Left cardiac atrium (tissue), 4 donors: ENCODE measurements at places on chromosomes 4 and X.
A peak's percentile ranks its signal among the peaks of the same experiment; 100 is the strongest.

DNA sequence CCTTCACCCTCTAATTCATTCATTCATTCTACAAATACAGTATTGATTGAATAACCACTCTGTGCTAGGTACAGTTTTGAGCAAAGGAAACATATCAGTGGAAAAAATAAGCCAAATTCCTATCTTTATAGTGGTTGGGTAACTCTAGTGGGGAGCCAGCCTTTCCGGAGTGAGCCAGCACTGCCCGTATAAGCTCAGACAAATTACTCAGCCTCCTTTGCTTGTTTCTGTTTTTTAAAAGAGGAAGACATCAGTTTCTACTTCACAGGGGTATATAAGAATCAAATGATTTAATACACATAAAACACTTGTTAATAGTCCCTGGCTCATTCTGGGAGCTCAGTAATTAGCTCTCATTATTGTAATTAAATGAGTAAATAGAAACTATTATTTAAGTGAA, 238.2 kb upstream of the MAD2L1 start:
- no peak for DNase-seq

- DNase-seq: no peak
These were observed 100.8 kb upstream of the PLS3 start for GRCh38 chrX:115459883-115460880.

DNA sequence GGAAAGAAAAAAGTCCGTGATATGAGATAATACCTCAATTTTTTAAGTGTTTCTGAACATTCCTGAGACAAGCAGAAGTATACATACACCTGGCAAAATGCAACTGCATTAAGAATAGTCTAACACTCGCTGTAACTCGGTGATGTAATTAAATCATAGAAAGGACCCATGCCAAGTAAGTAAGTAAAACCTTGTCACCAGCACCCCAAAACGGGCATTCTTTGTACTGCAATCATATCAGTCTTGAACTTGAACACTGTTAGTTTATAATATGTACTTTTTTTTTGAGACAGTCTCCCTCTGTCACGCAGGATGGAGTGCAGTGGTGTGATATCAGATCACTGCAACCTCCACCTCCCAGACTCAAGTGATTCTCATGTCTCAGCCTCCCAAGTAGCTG, 47.4 kb downstream of the SMIM14 start:
- no peak for DNase-seq

DNA sequence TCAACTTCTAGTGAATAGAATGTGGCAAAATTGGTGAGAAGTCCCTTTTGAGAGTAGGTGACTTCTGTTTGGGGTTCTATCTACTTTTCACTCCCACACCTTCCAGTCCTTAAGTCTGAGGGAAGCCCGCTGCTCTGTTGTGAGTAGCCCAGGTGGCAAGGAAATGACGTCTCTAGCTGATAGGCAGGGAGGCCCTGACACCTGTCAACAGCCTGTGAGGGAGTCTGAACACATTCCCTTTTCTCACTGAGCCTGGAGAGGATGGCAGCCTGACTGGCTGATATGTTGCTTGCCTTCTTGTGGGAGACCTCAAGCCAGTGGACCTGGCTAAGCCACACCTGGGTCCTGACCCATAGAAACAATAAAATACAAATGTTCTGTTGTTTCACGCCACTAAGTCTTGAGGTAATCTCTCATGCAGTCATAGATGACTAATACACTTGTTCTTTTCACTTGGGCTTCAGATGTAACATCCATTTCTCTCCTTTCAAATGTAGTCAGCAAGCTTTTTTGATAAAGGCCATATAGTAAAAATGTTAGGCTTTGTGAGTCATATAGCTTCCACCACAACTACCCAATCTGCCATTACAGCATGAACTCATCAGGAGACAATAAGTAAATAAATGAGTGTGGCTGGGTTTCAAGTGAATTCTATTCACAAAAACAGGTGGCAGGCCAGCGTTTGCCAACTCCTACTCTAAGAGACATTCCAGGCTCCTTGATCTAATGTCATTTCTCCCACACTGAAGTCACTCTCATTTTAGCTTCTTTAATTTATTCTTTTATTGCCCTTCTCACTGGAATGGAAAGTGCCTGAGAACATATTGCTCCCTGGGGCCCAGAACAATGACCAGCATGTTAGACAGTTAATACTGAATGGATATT, 265.1 kb upstream of the MAD2L1 start:
- DNase-seq: no peak

DNA sequence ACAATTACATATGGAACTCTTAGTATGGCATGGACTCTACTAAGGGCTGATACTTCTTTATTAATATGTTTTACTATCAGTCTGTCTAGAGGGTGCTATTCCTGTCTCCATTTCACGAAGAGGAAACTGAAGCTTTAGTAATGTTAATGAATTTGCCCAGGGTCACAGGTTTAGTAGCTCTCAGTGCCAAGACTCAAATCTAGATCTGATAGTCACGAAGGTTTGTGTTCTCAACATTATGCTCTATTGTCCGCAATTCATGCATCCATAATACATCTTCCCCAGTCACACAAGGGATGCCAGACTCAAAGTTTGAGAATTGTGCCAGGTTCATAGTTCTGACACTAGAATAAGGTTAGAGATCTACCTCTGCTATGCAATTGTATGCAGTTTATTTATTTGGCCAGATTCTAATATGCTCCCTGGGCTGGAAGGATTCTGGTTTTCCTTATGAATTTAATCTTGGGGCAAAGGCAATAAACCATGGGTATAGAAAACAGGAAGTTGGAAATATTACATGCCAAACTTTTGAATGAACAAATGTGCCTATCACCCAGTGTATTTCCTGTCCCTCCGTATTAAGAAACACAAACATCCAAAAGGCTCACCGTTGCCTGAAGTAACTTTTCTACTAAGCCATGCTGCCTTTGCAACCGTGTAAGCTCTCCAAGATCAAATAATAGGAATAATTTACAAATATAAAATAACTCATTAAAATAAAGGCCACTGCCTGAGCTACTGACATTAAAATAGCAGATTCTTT, 478.5 kb downstream of the INPP4B start:
- no peak for DNase-seq

DNA sequence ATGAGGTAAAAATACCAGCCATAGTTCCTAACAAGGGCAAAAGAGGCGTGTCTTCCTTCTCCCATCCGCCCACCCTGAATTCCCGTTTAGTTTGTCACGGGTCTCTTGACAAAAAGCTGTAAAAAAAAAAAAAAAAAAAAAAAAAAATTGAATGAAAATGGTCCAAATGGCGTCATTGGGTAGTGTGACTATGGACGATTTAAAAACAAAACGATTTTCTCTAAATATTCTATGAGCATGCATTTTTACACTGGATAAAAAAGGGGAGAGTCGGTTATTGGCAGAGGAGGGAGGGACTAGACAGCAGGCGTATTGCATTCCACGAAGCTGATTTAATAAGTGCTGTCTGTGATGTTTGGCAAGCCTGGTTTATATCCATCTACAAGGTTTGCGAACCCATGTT, at the start of gene FAM133A:
TSS of gene FAM133A (plus strand) at position 338 of the 403 bp plus-strand sequence. CDS start 35,214 bp downstream, outside the sequence.
- DNase-seq: no peak

DNA sequence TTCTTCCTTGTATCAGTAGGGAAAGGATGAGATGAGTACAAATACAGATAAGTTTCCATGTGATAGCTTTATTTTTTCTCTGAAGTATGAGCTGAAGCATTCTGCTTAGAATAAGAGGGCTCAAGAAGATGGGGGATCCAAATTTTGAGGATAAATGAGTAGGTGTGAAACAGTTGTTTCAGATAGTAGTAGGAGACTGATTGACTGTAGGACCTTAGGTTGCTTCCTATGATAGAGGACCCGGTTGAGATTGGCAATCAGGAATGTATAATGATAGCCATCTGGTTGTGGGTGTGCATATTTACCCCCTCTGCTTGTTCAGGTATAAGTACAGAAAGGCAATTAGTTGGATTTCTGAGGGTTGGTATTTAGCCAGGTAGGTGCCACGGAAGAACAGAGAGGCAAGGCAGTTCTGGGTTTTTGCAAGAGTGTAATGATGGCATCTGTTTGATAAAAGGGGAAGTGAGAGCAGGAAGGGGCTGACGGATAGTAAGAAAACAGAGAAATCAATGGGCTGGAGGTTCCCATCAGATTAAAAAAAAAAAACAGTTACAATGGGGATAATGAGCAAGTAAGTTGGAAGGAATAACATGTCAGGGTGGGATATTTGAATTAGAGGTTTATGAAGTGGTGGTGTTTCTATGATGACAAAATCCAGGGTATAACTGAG, 13.7 kb downstream of the OCRL start:
- no peak for DNase-seq

GRCh38 chrX:4320436-4320947, 607.0 kb upstream of the PRKX start:
- DNase-seq: no peak

DNA sequence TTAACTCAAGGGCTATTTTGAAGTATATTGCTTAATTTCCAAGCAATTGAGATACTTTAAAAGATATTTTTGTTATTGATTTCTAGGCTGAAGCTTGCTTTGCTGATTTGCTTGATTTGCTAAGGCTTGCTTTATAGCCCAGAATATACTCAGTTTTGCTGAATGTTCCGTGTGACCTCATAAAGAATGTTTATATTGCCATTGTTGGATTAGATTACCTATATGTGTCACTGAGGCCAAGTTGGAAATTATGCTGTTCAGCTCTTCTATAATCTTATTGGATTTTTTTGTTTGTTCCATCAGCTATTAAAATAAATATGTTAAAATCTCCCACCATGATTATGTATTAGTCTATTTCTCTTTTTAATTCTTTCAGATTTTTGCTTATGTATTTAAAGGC, 13.0 kb downstream of the TBC1D19 start:
- DNase-seq: no peak

- DNase-seq: no peak
These were observed 306.5 kb downstream of the PRDM5 start for GRCh38 chr4:120616041-120616440.

DNA sequence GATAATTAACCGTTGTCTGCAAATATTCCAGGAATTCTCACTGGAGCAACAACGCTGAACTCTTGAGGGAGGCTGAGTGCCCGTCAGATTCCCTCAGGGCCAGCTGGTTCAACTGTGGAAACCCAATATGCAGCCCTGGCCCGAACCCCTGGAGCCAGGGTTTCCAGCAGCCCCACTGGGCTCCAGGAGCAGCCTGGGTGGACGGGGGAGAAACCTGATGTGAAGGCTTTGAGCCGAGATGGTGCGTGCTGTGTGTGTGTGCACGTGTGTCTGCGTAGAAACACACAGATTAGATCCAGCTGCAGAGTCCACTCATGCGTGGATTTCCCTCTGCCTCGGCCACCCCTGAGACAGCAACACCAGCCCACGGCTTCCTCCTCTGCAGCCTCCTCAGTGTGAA, 19.4 kb upstream of the SLC25A6 start:
- no peak for DNase-seq

DNA sequence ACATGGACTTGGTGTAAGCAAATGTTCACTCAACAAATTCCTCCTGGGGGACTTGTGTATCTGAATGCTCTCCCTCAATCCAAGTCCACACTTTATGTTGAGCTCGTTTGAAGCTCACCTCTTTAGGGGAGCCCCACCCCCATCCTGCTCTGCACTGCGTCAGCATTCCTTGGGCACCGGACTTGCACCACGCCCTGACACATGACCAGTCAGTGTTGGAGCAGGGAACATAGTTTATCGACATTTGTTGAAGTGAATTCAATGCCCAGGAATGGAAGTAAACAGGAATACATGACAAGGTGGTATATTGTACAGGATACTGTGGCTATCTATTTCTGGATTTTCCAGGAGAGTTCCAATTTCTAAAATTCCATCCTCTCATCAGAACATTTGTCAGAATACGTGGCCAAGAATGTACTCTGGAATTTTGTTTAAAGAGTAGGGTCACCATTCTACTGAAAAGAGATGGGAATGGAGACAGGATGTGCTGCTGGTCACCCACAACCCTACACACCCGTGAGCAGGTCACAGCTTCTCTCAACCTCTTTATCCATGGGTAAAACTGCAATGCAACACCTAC, 60.0 kb upstream of the LNX1 start:
- peak; percentile 35 for DNase-seq
